ENCODE measurements at places on chromosomes 5 and 9.

DNA sequence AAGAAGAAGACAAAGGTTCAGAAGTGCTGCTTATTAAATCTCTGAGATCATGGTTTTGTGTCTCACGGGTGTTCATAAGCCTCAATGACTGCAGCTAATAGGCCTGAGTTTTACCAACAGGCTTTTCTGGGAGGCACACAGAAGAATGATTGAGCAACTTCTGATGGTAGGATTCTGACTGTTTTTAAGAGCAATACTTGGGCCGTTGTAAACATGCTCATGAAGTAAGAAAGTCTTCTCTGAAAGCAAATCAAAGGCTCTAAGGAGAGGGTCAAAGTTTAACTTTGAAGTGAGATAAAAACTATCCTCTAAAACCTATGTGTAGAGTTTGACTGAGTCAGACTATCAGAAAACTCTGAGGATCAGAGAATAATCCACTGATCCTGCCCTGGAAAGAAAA, 390.9 kb upstream of the DAB2 start:
- DNase-seq = no peak

DNA sequence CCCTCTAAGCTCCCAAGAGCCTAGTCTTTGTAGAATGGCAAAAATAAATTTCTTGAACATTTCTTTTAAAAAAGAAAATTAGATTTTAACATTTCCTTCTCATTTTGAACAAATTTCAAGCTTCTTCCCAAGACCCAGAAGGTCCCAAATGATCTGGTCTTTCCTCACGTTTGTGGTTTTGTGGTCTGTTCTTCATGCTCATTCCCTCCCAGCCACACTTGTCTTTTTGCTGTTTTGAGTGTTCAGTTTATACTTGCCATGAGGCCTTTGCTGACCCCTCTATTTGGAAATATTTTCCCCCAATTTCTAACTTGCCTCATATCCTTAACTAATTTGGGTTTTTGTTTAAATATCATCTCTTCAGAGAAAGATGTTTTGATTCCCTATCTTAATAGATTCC, 133.4 kb upstream of the PAPPA start:
- DNase-seq = no peak

- DNase-seq = no peak
These were observed 140.3 kb upstream of the SPEF2 start for GRCh38 chr5:35477321-35477720.

DNA sequence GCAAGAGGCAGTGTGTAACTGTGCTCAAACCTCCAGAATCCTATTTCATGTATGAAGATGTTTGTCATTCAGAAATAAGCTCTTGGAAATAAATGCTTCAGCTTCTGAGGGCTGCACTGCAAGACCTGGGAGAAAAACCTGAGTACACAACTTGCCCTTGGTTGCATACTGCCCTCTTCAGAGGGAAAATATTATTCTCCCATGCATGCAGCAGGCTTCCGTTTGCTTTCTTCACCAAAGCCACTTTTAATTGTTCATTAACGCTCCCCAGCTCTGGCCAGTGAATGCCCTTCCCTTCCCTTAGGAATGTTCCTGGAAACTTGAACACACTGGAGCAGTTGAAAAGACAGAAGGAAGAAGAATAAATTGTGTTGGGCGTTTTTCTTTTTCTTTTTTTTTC, 2.5 kb upstream of the WHRN start:
- no peak for DNase-seq

GRCh38 chr5:149412783-149413476, 33.8 kb upstream of the IL17B start:
- no peak for DNase-seq

DNA sequence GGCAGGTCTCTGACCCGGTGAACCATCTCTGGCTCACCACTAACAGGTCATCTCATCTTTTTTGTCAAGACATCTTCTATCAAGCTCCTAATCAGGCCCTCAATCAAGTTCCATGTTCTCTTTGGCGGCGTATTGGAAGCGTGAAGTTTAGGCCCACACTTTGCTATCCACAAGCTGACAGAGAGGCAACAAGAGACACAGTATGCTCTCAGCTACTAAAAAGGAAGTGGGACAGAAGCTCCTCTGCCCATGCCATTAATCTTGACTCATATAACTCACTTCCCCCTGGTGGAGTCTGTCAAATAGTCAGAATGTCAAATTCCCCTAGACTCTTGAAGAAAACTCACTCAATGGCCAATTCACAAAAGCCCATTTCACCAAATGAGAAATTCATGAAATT, 77.6 kb upstream of the TMC1 start:
- no peak for DNase-seq

DNA sequence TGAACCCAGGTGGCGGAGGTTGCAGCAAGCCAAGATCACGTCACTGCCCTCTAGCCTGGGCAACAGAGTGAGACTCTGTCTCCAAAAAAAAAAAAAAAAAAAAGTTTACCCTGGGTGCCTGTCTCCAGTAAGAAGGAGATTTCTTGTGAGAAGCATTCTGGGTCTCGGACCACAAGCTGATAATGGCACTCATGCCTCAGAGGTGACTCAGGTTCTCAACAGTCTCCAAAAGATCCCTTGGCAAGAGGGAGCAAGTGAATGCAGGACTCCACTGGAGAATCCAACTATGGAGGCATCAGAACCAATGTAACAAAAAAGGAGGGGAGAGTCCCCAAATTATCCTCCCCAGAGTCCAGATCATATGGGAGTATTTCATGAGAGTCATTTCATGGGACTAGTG, 106.0 kb upstream of the LRRTM2 start:
- DNase-seq = no peak

DNA sequence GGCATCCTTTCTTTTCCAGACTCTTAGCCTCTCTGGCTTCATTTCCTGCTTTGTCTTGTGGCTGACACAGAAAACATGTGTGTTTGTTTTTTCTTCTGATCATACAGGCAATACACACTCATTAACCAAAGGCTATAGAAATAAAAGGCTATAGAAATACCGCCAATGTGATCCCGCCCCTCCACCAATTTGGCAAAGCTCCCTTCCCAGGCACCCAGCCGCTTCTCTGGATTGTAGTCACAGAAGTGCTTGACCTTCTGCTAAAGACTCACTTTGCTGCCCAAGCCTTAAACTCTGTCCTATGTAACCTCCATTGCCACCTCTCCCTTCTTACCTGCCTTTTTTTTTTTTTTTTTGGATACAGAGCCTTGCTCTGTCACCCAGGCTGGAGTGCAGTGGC, 5.3 kb downstream of the TXNDC15 start:
- no peak for DNase-seq

- no peak for DNase-seq
These were observed 237.8 kb downstream of the ARRDC3 start for GRCh38 chr5:91145333-91145620.

DNA sequence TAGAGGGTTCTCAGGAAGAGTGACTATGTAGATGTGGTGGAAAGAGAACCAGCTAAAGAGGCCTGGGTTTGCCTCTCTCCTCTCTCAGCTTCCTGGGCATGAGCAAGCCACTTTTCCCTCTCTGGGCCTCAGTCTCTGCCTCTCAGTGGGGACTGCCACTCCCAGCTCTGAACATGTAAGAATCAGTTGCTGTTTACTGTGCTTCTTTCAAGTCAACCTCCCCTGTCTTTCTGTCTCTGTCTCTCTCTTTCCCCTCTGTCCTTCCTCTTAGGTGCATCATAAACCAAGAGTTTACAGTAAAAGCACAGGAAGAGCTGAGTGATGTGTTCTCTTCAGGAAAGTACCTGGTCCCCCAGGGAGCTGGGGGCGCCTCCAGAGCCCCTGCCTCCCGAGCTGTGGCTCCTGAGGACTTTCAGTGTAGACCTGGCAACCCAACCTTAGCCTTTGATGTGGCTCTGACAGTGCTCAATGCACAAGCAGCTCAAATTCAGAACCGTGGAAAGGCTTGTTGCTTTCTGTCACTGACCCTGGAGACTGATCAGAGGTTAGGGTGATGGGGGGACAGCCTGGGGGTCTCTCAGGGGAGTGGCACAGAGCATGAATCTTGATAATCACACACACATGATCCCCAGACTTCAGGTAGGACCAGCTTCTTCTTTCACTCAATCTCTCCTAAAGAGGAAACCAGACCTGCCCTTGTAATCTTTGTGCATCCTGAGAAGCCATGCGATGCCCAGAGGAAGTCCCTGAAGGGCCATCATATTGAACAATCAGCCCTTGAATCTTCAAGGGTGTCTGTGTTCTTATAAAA, 59.4 kb upstream of the TNFSF8 start:
- DNase-seq = no peak

- no peak for DNase-seq
These were observed 50.6 kb downstream of the SIL1 start for GRCh38 chr5:139147483-139148087.

- no peak for DNase-seq
These were observed 206.9 kb downstream of the COX7C start for GRCh38 chr5:86824637-86825036.

DNA sequence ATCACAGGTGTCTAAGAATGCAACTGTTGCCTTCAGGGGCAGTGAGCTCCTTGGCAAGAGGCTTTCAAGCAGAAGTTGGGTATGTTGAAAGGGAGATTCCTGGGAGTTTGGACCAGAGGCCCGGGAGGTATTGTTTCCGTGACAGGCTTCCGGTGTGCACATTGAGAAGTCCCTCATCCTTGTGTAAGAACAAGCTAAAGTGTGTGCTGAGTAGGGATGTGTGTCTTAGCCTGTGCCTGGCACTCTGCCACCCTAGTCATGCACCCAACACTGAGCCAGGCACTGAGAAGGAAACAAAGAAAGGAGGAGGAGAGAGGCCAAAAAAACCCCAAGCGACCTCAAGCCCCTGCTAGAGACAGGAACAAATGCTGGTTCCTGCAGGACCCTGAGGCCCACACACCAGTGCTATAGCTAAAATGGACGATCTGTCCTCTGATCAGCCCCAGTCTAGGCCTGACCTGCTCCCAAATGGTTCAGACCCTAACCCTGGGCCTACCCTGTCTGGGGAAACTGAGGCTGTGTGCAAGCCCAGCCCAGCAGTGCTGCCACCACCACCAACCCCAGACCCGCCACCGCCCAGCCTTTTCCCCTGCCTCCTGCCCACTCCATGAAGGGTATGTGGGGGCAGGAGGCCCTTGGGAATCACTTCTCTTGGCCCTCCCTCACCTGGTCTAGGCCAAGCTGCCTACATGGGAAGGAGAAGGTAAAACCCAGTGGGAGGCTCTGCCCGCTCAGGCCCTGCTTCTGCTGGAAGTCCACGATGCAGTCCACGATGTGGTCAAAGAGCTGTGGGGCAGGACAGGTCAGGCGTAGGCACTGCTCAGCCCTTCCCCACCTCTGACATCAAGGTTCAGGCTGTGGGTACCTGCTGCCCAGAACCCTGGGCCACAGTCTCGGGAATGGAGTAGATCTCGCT, 12.6 kb downstream of the HK3 start:
- DNase-seq = no peak

GRCh38 chr5:125311743-125312142, 565.3 kb upstream of the ZNF608 start:
- DNase-seq = no peak

- DNase-seq = no peak
These were observed 209.7 kb downstream of the GADD45G start for GRCh38 chr9:89814340-89815040.

- no peak for DNase-seq
These were observed 1.3 kb downstream of the GABBR2 start for GRCh38 chr9:98707166-98708102.

DNA sequence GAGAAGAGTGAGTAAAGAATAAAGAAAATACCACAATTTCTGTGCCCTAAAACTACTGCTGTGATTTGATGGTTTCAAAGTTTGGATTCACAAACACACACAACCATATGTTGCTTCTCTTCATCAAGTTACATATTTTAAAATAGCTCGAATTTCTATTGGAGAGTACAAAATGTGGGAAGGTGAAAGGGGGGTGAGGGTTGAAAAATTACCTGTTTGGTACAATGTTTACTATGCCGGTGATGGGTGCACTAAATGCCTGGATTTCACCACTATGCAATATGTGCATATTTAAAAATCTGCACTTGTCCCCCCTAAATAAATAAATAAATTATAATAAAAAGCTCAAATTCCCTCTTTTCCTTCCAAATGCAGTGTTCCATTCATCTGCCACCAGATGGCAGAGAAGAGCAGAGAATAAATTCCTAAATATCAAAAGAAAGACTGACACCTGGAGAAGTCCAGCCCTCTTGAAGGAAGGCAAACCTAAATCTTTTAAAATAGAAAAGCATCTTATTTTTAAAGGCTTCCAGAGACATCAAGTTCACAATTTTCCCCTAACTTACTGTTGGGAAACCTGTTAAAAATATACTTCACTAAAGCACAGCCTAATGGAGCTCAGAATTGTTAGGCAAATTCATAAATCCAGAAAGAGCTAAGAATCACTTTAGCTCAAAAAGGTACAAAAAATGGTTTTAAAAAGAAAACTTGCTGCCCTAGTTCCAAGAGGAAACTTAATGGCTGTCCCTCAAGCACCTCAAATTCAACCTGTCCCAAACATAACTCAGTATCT, 24.8 kb upstream of the HNRNPA0 start:
- DNase-seq = no peak

- DNase-seq = no peak
These were observed 141.8 kb downstream of the DMXL1 start for GRCh38 chr5:119212676-119213075.

DNA sequence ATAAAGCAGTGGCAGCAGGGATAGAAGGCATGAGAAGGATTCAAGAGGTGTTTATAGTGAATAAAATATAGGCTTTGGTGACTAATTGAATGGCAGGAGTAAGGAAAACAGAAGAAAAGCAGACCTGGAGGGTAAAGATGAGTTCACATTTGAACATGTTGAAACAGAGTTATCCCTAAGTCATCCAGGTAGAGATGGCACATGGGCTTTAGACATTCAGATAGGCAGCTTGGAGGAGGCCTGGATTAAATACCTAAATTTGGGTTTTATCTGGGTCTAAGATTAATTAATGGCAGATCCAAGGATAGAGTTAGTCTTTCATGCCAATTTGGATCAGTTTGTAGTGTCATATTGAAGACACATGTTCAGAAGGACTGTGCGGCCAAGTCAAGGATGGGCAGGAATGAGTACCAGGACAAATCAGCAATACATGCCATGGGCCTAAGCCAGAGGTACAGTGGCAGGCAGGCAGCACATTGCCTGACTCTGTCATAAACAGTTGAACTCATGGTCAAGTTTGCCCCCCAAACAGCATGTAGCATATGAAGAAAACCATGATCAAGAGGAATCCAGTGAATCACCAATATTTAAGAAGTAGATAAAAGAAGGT, 115.5 kb upstream of the SLC12A2 start:
- no peak for DNase-seq

DNA sequence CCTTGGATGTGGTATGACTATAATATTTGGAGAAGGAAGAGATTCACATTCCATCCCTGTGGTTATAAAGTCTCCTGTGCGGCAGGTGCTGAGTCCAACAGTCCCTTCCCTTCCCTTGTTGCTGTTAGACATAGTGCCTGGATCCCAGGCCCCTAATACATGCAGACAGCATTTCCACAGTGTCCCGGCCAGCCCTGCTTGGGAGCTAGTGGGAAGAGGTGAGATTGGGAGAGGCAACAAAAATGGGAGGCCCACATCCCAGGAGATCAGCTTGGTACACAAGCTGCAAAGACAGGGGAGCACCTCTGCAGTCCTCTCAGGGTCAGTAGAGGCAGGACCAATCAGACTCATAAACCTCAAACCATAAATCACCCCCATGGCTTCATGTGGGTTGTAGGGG, 3.3 kb upstream of the NEURL1B start:
- DNase-seq = no peak

- DNase-seq = no peak
These were observed 27.9 kb downstream of the SPRY4 start for GRCh38 chr5:142296914-142297417.

All from stimulated activated CD4-positive, alpha-beta T cell treated with anti-CD3 and anti-CD28 coated beads, Interleukin-1b, Interleukin-23, amount 100 ng/mL, for 1 hour (primary cell).